ENCODE measurements at places on chromosomes 3 and 15.

DNA sequence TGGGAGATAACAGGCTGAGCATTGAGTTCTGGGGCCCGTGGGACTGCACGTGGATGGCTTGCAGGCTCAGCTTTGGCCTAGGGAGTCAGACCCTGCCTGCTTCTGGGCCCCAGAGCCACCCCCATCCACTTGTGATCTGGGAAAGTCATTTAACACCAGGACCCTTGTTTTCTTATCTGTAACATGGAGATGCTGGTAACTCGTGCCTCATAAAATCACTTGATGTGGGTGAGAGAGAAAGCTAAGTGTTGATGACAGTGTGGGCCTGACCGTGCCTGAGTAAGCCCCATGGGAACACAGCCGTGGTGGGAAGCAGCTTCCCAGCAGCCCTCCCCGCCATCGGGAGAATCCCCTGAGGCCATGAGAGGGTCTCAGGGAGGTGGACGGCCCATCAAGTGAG, 378.1 kb downstream of the GABRB3 start:
- DNase-seq: no peak

DNA sequence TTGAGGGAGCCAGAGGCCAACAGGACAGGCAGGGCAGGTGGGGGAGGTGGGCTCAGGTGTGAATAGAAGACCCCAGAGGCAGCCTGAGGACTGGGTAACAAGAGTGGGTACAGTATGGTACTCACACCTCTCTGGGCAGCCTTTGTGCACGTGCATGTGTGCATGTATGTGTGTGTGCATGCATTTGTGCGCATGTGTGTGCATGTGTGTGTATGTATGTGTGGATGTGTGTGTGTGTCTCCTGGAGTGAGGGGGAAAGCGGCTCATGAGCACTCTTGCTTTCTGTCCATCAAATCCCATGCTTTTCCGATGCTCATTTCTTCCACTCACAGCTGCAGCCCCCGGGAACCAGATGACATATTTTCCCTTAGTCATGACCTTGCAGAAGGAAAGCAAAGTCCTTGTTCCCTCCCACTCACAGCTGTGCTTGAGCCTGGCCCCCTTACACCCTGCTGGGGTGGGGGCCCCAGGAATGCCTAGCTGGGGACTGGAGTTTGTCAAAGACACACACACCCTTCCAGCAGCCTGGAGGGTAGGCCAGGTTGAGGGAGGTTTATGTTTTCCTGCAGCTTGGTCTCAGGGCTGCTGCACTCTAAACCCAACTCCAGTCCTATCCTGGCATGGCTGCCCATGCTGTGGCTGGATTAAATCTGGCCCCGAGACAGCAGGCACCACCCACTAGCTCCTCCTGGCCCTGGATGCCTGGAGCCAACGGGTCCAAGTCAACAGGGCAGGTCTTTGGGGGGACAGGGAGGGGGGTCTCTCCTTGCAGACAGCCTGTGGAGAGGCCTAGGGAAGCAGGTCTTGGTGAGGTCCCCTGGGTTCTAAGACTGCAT, 22.5 kb downstream of the CCDC33 start:
- no peak for DNase-seq

DNA sequence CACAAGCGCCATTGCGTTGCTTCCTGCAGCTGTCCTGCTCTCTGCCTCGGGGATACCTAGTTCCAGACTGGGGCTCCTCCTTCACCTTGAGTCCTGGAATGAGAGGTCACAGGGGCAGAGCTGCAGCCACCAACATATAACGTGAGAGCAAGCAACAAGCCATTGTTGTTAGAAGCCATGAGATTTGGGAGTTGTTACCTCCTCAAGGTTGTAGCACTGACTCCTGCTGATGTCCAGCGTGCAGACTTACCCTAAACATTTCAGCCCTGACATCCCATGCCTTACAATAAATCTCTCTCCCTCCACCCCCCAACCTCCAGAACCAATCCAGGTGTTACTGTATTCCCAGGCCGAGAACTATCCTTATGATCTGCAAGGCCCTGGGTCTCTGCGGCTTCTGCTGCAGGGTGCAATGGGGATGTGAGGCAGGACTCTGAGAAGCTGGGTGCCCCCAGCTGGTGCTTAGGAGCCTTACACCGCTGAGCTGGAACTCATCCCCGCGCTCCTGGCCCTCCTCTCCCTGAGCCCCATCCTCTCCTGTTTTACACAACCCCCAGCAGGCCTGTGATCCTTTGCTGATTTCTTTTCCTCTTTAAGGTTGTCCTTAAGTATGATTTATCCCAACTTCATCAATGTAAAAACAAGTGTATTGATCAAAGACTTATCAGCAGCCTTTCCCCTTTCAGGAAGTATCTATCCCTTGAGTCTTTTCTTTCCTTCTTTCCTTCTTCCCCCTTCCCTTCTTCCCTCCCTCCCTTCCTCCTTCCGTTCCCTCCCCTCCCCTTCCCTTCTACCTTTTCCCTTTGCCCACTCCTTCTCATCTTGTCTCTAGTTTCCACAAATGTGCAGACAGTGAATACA, 84.2 kb upstream of the ABHD2 start:
- peak; percentile 36 for DNase-seq

DNA sequence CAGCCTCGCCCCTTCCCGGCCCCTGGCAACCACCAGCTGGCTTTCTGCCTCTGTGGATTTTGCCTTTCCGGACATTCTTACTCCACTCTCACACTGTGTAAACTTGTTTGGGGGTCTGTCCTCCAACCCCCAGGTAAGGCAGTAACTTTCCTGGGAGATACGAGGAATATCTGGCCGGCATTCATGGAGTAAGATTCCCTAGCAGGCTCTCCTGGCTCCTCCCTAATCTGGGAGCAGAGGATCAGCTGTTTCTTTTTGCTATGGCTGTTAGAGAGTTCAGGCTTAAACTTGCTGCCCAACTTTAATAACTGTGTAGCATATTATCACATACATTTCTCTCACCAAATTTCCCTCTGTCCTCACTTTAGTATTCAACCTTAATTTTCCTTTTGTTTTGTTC, 64.3 kb downstream of the IGF2BP2 start:
- no peak for DNase-seq

- no peak for DNase-seq
Observed at GRCh38 chr3:9862391-9863057, 17.5 kb downstream of the CIDEC start.

GRCh38 chr15:81894061-81894460, 151.8 kb downstream of the MEX3B start:
- no peak for DNase-seq

DNA sequence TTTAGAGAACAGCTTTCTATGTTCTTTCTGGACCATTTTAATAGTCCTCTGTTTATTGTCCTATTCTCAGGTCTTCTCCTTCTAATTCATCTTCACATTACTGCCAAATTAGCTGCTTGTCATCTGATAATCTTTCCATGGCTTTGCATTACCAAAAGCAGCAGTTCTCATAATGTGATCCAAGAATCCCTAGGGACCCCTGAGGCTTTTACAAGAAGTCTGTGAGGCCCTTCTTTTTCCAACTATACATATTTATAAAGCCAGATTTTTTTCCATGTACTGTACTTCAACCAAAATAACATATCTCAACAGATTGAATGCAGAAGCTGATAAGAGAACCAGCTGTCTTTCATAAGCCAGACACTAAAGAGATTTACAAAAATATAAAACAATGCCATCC, 162.5 kb upstream of the BFSP2 start:
- DNase-seq: no peak

DNA sequence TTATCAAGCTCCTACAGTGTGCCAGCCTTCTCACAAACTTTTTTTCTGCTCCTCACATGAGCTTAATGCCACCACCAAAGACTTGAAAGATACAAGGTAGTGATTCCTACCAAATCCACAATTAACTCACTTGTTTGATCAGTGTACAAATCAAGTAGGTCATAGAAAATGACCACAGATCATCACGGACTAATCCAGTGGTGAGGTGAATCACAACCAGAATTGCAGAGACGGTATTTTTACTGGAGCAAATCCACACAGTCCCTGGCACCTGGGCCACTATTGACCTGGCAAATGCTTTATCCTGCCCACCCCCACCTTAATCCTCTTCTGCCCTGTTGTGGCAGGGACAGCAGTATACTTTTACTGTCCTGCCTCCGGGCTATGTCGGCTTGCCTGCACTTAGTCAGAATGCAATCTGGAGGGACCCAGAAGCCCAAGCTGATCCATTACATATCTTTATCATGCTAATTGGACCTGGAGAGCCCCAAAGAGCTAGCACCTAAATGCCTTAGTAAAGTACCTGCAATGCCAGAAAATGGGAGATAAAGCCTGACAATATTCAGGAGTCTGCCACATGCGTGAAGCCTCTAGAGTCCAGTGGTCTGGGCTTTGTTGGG, 83.9 kb upstream of the CDV3 start:
- DNase-seq: no peak

DNA sequence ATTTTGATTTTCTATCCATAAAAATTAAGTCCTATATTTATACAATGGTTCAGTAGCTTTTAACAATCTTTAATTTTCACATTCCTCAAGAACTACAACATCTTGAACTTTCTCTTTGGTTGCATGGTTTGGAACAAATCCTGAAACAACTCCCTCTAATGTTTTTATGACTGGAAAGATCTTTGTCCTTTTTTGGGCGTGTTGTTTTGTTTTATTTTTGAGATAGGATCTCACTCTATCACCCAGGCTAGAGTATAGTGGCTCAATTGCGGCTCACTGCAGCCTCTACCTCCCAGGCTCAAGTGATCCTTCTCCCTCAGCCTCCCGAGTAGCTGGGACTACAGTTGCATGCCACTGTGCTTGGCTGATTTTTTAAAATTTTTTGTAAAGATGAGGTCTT, 4.0 kb downstream of the STX19 start:
- no peak for DNase-seq

DNA sequence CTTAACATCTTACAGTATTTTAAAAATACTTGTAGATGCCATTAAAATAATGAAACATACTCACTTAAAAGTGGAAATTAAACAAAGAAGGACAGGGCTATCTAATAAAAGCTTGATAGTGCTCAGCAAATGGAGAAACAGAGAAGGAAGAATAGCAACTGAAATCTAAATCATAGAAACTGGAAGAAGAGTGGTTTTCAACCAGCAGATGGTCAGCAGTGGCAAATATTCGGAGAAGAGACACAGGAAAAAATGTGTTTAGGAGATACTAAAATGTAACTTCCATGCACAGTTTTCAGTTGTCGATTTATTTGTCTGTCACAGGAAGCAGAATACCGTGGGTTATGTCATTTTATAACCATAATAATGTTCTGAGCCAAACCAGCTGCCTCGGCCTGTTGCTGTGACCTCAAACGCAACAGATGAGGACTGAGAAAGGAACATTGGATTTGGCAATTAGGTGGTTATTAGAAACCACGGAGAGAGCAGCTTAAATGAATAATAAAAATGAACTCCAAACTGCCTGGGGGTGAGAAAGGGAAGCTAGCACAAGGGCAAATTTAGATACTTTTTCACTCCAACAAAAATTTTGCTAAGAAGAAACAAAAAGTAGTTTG, 246.6 kb upstream of the KCNMB2 start:
- DNase-seq: peak; percentile 51

DNA sequence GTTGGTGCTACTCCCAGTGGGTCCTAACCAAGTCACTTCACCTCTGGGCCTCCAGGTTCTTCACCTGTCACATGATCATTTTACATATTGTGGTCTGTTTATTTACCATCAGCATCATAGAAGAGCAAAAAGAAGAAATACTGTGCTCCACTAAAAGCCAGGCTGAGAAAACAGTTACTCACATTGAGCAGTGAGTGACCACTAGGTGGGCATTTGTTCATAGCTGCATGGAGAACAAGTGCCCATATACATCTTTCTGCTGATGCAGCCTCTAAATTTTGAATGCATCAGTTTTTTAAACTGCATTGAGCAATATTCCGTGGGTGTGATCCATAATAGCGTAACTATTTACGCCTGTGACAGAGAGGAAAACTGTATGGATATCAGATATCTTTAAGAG, 76.2 kb downstream of the DCUN1D1 start:
- DNase-seq: no peak

GRCh38 chr15:60494108-60494507, 15.2 kb upstream of the ICE2 start:
- DNase-seq: no peak

DNA sequence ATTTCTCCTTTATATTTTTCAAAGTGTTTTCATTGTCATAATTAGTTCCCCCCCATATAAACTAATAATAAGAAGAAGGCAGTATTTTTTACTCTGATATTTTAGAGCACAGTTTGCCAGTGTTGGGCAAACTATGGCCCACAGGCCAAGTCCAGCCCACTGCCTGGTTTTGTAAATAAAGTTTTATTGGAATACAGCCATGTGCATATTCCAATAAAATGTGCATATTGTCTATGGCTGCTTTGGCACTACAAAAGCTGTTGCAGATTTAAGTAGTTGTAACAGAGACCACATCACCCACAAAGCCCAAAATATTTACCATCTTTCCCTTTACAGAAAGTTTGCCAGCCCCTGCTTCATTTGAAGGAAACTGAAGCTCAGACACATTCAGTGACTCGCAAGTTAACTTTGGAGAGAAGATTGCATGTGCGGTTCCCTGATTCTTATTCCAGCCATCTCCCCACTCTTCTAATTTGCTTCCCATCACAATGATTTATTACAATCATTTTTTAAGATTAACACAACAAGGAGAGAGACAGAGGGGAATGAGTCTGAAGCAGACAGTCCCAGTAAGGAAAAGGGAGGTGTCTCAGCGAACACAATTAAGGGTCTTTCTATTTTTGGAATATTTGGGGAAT, 48.9 kb downstream of the RFTN1 start:
- no peak for DNase-seq

DNA sequence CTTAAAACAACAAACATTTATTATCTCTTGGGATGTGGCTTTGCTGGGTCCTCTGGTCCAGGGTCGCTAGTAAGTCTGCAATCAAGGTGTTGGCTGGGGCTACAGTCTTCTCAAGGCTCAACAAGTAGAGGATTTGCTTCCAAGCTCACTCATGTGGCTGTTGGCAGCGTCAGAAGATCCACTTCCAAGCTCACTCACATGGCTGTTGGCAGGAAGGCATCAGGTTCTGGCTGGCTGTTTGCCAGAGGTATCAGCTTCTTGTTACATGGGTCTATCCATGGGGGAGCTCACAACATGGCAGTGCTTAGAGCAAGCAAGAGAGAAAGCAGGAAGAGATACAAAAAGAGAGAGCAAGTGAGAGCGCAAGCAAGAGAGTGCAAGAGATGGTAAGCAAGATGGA, 15.0 kb upstream of the BNC1 start:
- no peak for DNase-seq

DNA sequence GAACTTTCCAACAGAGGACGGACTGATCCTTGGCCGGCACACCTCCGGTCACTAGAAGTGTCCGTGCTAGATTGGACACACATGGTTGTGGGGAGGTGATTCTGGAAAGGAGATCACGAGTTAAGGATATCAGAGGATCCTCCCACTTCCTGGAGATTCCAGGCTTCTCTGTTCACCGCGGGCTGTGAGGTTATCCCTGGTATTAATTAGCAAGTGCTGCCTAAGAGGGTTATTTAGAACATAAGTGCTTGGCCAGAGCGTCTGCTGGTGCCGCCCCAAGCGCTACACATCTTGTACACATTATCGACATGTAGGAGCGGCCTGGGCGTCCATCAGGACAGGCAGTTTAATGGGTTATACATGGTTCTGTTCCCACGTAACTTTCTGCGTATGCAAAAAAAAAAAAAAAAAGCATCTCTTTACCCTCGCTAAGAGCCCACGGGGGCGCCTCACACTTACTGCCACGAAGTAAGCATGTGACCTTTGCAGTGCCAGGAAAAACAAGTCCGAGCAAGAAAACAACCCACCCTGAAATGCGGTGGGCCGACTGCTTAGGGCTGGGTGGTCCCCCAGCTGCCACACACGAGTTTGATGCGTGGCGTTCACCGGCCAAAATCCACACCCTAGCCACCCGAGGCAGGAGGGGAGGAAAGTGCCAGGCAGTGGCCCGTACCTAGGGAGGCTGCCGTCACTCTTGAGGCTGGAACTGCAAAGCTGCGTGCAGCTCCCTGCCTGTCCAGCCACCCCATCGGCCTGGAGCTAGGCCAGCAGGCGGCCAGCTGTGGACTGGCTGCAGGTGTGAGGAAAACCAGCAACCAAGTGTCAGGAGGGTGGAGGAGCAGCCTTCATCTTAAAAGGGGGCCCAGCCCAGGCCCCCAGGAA, 78.0 kb downstream of the CPN2 start:
- DNase-seq: no peak
